Femur (tissue), 1 donor: ENCODE measurements at places on chromosomes 16 and 17.
A peak's percentile ranks its signal among the peaks of the same experiment; 100 is the strongest.

GRCh38 chr16:85302018-85302847, 190.0 kb upstream of the CIBAR2 start:
- no peak for DNase-seq

DNA sequence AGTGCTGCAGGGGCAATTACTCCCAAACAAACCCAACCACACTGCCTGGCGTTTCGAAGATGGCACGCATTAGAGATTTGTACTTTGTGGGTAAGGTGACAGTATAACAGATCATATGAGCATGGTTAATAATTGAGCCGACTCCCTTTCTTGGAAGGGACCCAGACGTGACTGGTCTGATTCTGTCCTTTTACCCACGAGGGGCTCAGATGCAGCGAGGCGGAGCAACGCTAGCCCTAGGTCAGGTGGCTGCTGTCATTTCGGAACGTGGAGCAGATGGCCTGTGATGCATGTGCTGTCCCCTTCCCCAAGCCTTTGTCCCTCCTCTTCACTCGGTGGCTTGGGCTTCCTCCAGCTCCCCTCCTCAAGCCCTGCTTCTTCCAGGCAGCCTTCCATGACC, 84.2 kb downstream of the SNX29 start:
- no peak for DNase-seq

DNA sequence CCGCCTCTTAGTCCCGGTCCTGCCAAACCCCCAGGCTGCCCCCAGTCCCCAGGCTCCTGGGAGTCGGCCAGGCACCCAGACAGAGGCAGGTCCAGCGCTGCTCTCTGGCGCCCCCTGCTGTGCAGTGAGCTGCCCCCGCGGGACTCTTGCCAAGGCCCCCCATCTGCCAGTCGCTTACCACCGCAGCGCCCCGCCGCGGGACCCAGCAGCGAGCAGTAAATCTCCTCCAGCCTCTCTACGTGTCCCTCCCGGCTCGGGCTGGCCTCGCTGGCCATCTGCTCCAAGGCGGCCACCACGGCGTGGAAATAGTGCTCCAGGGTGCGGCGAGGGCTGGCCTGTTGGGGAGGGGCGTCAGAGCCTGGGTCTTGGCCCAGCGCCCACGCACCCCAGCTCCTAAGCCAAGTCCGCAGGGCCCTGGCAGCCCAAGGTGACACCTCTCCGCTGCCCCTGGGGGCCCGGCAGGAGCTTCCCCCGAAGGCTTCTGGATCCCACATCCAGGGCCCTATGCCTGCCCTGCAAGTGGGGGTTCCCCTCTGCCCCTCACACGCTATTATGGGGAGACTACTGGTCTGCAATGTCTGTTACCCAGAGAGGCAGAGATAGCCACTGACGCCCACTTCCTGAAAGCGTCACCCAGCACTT, 33.7 kb upstream of the MFSD6L start:
- DNase-seq, result no peak

DNA sequence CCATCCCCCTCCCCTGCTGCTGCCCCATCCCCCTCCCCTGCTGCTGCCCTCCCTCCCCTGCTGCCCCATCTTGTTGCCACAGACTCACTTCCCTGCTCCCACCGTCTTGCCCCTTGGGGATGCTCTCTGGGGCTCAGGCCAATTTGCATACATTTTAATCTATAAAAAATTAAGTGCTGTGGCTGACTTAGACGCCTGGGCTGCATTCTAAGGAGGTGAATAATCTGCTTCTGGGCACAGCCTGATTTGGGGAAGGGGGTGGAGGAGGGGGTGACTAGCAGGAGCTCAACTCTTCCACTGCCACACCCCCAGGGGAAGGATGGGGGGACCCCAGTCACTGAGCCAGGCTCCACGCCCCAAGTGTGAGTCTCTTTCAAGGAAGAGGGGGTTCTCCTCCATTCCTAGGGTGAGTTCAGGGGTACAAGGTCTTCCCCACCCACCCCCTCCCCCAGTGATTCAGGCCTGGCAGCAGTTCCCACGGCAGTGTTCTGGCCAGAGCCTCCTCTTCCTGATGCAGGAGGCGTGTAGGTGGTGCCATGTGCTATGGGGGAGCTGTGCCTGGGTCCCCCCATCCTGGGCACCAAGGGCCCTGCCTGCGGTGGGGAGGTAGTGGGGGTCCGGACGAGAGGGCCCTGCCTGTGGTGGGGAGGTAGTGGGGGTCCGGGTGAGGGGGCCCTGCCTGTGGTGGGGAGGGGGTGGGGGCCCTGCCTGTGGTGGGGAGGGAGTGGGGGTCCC, 5.0 kb downstream of the DPH1 start:
- no peak for DNase-seq

- DNase-seq, result no peak
Measured at GRCh38 chr16:19610200-19610599, 54.7 kb downstream of the VPS35L start.

- no peak for DNase-seq
Measured at GRCh38 chr17:81583589-81584342, 31.6 kb upstream of the FAAP100 start.

- DNase-seq, result no peak
Measured at GRCh38 chr17:36034127-36034526, 16.4 kb upstream of the CCL23 start.

DNA sequence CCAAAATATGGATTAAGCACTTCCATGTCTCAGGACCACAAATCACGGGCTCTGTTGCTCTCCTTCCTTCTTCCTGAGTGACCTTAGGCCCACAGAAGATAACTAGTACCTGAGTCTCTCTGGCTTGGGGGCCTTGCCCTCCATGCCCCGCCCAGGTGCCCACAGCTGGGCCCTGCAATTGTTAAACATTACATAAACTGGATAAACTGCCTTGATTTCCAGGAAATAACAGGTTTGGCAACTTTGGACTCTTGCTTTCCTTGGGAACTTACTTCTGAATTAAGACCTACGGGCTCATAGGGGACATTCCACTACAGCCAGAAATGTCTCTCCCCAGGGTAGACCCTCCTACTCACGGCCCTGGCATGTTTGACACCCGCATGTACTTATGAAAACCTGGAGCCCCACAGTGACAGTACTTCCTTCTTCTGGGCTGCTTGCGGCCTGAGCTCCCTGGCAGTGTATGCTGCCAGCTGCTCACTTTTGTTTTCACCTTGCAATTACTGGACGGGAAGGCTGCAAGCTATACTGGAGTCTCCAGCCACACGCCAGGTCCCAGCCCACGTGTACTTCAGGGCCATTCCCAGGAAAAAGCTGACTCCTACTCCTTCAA, 2.3 kb upstream of the UBALD2 start:
- DNase-seq, result no peak

GRCh38 chr16:86567701-86568581, 1.3 kb downstream of the FOXC2 start:
- DNase-seq, result no peak

DNA sequence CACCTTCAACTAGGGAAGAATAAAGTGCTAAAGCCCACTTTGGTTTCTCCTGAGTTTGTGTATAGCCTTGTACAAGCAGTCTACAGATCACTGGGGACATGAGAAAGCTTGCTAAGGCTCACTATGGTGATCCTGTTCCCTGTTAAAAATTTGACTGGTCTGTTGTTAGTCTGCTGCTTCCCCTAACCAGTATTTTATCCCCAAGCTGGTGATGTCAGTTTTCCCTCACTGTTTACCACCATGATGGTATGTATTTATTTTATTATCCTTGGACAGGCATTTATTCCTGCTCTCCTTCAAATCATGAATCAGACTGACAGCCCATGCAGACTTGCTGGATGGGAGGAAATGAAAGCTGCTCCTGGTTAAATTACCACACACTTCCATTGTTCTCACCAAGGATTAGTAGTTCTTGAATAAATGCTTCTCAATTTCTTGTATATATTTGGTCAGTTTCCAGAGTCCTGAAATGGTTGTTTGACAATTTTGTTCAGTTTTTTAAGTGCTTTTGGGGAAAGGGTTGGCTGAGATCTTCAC, 99.6 kb downstream of the CA4 start:
- DNase-seq, result no peak

- no peak for DNase-seq
Measured at GRCh38 chr16:24789881-24790280, 55.9 kb upstream of the SLC5A11 start.

GRCh38 chr16:14475370-14476139, 154.5 kb downstream of the PARN start:
- DNase-seq, result no peak

DNA sequence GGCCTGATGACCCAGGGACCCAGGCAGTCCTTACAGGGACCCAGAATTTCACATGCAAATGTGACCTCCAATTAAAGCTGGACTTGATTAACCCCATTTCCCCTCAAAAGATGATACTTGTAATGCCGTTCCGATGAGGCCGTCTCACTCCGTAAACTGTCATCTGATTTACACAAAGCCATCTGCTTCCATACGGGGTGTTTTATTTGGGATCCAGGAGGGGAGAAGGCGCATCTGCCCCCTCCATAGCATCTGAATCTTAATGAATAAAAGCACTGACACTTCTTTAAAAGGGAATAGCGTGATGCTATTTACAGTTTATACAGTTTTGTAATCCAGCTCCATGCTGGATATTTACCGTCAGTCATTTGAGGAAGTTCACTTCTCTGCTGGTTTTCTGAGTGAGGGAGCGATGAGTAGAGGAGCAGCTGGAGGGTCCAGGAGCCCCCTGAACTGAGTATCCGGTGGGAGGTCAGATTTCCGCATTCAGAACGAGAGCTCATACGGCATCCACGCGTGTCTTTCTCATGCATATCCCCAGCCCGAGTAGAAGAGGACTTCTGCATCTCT, 452.7 kb downstream of the WWOX start:
- no peak for DNase-seq

DNA sequence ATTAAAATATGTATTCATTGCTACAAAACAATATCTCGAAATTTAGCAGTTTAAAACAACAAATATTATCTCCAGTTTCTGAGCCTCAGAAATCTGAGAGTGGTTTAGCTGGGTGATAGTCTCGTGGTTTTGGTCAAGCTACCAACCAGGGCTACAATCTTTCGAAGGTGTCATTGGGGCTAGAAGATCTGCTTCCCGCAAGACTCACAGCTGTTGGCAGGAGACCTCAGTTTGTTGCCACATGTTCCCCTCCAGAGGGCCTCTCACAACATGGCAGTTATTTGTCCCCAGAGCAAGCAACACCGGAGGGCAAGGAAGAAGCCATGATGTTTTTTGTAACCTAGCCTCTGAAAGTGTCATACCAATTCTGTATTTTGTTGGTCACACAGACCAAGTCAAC, 12.0 kb upstream of the BCAS3 start:
- no peak for DNase-seq

DNA sequence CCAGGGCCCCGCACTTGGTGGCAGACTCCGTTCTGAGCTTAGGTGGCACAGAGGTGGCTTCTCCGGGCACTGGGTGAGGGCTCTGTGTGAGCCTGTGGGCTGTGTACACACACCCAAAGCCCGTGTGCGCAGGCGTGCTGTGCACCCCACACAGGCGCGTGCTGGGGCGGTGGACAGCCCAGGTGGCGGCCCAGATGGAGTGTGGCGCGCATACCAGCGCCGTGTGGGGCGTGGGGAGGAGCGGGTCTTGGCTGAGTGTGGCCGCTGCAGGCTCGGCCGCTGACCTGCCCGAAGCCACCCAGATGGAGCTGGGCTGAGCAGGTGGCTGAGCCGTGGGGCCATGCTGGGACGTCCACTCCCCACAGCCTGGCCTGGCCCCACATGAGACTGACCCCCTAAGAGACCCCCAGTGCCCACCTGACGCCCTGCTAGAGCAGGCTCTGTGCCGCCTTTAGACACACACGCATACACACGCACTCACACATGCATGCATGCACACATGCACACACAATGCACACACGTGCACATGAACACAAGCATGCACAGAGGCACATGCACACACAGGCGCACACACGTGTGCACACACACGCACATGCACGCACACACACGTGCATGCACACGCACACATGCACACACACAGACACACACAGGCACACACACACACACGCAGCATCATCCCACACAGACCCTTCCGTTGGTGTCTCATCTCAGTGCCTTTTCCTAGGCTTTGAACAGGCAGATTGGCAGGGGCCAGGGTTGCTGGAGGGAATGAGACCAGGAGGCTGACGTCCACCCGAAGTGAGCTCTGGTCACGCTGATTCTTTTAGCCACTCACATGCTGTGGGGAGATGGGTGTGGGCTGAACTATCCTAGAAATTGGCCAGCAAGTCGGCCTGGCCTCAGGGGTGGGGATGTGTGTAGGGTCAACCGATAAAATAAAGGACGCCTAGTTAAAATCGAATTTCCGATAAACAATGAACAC, 2.1 kb downstream of the PRR35 start:
- no peak for DNase-seq

GRCh38 chr16:67412294-67412693, 4.0 kb downstream of the ZDHHC1 start:
- DNase-seq, result no peak

GRCh38 chr17:31692027-31692426, 167.0 kb downstream of the COPRS start:
- no peak for DNase-seq

DNA sequence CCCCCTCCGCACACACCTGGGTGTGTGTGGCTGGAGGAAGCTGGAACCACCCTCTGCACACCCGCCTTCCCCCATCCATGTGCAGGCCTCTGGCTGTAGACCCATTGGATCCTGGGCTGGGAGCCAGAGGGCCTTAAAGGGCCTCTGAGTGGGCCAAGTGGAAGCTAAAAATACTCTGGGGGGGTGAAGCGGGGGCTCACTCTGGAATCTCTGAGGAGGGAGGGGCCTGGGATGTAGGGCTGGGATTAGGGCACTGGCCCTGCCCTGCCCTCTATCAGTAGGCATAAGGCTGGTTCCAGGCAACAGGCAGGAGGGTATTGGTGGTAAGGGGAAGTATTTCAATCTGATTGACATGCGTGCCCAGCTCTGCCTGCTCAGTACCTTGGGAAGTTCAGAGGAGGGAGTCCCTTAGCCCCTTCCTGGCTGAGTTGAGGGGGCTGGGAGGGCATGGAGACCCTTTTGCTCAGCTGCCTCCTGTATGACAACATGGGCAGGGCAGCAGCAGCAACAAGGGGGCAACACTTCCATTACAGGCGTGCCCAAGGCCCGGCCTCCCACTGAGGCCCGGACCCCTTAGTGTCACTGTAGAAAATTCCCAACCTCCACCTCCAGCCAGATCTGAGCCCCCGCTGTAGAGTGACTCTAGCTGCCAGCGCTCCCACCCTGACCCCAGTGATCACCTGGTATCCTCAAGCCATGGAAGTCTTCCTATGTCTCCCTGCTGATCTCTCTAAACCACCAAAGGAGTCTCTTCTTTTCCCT, 5.2 kb downstream of the ITGA3 start:
- DNase-seq, result peak; percentile 87

GRCh38 chr16:54320697-54321340, 34.2 kb upstream of the IRX3 start:
- DNase-seq, result no peak

GRCh38 chr17:56319531-56319930, 166.3 kb downstream of the ANKFN1 start:
- DNase-seq, result no peak

DNA sequence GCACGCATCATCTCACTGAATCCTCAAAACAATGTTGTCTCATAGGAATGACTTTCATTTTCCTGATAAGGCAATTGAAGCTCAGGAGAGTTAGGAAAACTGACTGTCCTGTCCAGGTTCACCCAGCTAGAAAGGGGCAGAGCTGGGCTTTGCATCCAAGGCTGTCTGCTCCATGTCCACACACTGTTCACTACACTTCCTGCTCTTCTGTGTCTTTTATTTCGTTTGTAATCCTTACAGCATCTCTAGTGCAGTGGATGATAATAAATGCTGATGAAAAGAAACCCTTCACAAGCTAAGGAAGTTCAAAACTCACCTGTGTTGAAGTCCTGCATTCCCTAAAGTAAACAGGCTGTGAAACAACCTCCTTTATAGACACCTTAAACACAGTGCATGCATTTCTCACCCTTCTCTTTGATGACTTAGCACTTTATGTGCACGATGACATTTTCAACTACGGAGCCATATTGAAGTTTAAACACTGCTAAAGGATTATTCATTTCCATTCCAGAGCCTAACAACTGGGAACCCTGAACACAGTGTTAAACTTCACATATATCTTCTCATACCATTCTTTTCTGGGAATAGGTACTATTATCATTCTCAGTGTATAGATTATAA, 31.0 kb upstream of the GPR139 start:
- no peak for DNase-seq
